T-helper 17 cell (primary cell): ENCODE measurements at places on chromosomes 5 and 9.

GRCh38 chr5:153896701-153897100 lies 142.0 kb downstream of the FAM114A2 start:
- DNase-seq, result no peak

GRCh38 chr5:24623031-24623430 lies 21.7 kb downstream of the CDH10 start:
- no peak for DNase-seq

- no peak for DNase-seq
These were observed 1.6 kb downstream of the SREK1IP1 start for GRCh38 chr5:64766941-64767340.

DNA sequence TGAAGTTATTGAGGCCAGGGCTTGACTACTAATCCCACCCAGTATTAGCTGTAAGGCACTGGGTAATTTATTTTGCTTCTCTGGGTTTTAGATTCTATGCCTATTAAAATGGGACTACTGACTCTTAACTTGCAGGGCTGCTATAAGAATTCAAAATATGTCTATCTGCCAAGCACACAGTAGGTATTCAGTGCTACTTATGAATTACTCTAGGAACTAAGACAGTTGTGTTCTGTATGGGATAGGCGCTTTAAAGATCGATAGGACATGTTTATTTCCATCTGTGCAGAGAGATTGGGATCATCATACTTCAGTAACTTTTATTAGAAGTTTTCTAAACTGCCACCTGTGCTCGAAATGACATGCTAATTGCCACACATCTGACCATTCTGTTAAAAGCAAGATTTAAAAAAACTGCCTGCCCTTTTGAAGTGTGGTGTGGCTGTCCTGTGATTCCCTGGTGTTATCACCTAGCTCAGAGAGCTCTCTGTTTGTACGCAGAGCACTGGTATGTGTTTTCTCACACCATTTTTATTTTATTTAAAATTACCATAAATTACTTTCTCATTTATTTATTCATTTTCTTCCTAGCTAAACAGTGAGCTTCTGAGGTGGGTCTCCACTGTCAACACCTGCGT lies 58.7 kb downstream of the FYB1 start:
- no peak for DNase-seq

GRCh38 chr5:133612249-133612860 lies at the start of gene FSTL4:
Gene FSTL4 (minus strand): TSS chr5:133612541.
- peak; percentile 11 for DNase-seq

DNA sequence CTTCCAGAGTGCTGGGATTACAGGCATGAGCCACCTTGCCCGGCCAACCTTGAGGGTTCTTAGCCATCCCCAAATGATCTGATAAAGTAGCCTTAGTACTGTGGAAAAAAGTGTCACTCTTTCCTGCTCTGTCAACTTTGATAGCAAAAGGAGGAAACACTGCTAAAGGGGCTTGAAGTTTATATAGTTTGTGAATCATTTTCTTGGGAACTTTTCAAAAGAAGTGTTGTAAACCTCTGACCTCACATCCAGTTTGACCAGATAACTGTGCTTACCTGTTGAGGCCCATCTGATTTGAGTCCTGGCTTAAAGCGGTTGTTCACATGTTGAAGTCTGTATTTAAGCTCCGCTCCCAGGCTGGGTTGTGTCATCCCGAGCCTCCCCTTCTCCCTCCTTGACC lies 303.3 kb downstream of the DOCK8 start:
- no peak for DNase-seq

GRCh38 chr9:101536938-101537337 lies 3.3 kb downstream of the RNF20 start:
- no peak for DNase-seq

- no peak for DNase-seq
These were observed 48.0 kb downstream of the UBE2QL1 start for GRCh38 chr5:6496636-6497035.

DNA sequence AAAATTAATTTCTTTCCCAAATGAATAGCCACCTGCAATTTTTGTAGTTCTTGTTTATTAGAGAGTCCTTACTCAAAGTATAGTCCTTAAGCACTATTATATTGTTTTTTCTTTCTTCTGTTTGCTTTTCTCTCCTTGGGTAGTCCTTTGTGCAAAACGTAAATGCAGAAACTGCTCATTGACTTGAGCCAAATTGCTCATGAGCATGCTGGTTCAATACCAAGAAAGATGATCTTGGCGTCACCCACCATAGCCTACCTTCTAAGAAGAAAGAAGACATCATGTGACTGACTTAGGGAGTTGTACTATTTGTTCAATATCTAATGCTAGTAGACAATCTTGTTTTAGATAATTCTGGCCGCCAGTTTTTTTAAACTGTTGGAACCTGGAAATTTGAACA lies 248.8 kb upstream of the DMRT1 start:
- DNase-seq, result no peak

DNA sequence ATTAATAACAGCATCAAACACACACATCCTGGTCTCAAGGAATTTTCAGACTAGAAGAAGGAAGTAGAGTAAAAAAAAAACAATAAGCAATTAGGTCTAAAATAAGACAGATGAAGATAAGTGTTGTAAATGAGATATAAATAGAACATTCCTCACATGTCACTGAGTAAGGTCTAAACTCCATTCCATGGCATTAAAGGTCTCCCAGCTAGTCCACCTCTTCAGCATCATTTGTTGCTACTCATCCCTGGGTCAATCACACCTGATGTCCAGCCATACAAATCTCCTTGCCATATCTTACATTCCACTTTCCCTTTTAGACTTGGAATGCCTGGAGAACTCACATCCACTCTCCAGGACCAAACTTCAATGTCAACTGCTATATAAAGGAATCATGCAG lies 214.1 kb upstream of the KLF4 start:
- DNase-seq, result no peak

DNA sequence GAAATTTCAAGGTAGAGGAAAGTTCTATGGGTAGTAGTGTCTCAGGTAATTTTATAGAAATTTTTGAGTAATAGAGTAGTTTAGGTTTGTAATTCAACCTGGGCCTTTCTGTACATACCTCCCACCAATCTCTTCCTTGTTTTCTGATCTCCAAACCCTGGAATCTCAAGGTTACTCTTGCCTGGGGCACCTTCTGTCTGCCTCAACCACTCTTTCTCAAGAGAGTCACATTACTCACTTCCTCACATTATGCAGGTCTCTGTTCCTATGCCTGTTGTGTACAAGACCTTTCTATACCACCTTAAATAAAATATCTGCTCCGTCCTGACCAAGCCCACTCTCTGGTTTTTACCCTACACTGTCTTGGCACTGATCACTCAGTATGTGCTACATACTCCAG lies 412.6 kb upstream of the CTNND2 start:
- no peak for DNase-seq

DNA sequence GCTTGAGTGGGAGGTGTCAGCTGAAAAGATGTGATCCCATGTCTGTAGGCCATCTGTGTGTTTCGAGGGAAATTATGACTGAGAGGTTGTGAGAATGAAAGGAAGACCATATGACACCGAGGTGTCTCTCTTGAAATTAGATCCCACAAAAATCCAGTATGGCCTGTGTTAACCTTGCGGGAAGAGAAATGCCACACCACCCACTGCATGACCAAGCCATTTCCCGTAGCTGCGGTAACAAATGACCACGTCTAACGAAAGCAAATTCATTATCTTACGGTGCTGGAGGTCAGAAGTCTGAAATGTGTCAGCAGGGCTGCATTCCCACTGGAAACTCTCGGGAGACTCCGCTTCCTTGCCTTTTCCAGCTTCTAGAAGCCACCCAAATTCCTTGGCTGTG lies 11.6 kb downstream of the C9orf57 start:
- DNase-seq, result no peak

DNA sequence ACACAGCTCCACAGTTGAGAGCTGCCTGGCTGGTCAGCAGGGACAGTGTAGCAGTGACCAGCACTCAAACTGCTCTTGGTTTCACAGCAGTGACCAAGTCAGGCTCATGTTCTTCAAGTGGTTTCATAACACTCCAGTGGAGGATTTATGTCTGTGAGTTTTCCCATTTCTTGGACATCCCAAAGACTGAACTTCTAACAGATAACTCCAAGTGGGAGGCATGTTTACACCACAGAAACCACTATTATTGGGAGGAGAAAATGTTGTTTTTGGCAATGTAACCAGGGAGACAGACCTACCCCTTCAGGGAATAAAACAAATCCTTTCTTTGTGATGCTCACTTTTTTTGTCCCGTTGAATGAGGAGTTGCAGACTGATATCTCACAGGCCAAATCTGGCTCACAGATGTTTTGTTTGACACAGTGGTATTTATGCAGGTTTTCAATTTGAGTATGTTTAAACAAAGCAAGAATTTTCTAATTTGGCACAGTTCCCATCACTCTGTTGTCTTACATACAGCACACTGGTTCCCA lies 141.5 kb downstream of the RMI1 start:
- DNase-seq, result no peak

GRCh38 chr5:134029156-134029555 lies 24.4 kb upstream of the VDAC1 start:
- DNase-seq, result no peak

GRCh38 chr5:172530878-172531703 lies 76.8 kb upstream of the SH3PXD2B start:
- no peak for DNase-seq

DNA sequence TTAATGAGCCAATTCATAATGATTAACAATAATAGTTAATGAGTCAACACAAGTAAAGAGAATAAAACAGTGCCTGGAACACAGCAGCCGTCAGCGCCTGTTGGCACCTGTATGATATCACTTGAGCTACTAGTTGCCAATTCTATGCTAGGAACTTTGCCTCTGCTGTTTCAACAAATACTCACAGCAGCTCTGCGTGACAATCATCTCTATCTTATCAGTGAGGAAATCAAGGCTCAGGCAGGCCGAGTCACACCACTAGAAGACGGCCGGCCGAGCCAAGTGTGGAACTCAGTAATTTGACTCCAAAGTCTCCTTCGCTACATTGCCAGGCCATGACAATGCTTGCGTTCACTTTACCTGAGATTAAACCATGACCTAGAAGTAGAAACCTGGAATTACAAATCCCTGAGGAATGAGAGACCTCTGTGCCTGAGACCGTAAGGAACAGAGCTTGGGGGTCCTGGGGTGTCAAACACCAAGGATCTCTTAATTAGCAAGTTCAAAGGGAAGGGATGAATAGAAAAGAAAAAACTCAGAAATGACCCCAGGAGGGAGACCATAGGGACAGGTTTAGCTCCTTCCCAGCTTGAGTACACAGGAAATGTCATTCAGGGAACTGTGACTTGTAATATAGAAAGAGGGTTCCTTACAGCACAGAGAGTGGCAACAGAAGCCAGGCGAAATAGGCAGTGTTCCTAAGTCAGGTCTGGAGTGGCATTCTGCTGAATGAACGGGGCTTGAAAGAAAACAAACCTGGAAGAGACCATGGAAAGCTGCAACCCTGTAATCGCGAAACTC lies 109.1 kb downstream of the SUSD1 start:
- DNase-seq, result no peak

GRCh38 chr5:96214442-96215197 lies 218.4 kb downstream of the PCSK1 start:
- DNase-seq, result no peak

DNA sequence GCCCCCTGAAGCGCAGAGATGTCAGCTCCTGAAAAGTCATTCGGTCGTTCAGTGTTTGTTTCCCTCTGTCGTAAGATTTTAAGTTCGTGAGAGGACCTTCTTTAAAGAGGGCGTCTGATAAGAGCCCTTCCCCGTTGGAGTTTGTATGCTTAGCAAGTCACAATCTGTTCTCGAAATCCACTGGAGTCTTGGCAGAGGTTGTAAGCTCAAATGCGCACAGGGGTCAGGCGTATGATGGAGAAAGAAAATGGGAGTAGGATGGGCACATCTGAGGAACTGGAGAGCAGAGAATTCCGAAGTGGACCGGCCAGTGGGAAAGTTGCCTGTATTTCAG lies 710 bp downstream of the HSD17B4 start:
- no peak for DNase-seq

- DNase-seq, result no peak
These were observed 92.9 kb upstream of the MAST4 start for GRCh38 chr5:66503203-66503789.

GRCh38 chr5:140106101-140106500 lies 7.8 kb upstream of the PURA start:
- no peak for DNase-seq

DNA sequence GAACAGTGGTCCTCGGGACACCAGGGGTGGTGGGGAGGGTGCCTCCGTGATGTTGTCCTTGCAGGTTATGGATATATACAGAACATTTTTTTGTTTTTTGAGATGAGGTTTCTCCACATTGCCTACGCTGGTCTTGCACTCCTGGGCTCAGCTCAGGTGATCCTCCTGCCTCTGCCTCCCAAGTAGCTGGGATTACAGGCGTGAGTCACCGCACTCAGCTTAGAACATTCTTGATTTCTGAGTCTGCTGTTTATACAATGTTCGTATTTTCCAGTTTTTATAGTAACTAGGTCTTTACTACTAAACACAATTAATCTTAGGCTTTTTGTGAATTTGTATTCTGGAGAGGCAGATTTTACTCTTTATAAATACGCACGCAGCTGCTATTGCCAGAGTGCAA lies 6.0 kb downstream of the PMPCA start:
- DNase-seq, result no peak

GRCh38 chr5:75450069-75450468 lies 61.4 kb downstream of the CERT1 start:
- no peak for DNase-seq

DNA sequence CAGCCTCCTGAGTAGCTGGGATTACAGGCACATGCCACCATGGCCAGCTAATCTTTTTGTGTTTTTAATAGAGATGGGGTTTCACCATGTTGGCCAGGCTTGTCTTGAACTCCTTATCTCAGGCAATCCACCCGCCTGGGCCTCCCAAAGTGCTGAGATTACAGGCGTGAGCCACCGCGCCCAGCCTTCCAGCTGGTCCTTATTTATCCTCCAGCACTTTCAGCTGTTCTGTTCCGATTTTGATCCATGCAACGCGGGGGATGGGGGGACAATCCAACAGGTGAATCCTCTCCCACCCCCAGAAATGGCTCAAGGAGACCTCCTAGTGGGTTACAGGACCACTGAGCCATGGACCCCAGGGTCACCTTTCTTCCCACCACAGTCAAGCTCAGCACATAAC lies 14.7 kb upstream of the CDKN2AIPNL start:
- no peak for DNase-seq

DNA sequence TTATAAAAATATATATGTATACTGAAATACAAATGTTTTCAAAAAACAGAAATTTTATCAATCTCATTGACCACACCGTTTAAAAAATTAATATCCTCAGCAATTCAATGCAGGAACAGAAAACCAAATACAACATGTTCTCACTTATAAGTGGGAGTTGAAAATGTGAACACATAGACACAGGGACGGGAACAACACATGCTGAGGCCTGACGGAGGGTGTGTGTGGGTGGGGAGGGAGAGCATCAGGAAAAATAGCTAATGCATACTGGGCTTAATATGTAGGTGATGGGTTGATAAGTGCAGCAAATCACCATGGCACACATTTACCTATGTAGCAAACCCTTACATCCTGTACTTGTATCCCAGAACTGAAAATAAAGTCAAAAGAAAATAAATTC lies 409.5 kb downstream of the MLLT3 start:
- DNase-seq, result no peak

GRCh38 chr5:56433039-56433617 lies 200.0 kb upstream of the ANKRD55 start:
- DNase-seq, result no peak
